ENCODE measurements at places on chromosomes 12 and 14.

GRCh38 chr12:24591079-24591626, 357.7 kb downstream of the BCAT1 start:
- no peak for DNase-seq

DNA sequence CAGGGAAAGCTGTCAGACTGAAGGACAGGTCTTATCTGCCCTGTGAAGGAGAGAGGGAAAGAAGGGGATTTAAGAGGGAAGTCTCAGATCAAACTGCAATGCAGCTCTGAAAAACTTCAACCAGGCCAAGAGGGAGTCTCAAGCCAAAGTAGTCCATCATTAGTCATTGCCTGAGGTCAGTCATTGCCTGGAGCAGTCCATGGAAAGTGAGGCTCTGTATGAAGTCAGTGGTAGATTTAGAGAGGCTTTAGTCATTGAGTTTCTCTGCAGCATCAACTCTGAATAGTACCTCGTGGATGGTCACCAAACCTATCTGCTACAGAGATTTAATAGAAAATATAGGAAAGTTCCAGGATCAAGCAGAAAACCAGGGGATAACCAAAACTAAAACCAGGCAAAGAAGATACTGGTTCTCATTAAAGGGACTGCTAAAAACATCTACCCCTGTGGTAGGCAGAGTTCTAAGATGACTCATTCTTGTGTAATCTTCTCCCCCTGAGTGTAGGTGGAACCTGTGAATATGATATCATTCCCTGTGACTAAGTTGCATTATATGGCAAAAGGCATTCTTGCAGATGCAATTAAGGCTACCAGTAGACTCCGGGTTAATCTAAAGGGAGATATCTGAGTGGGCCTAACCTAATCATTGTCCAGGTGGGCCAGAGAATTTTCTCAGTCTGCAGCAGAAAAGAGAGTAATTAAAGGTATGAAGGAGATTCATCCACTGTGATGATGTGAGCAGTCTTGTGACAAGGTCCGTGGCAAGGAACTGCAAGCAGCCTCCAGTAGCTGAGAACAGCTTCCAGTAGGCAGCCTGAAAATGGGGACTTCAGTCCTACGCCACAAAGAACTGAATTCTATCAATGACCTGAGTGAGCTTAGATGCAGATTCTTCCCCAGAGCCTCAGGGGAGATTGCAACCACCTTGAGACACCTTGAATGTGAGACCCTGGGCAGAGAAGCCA, 123.1 kb downstream of the GALC start:
- DNase-seq = no peak

- DNase-seq = no peak
These were observed 6.3 kb upstream of the NPAS3 start for GRCh38 chr14:32932302-32932913.

GRCh38 chr12:64810831-64811230, 13.6 kb upstream of the TBC1D30 start:
- no peak for DNase-seq

- DNase-seq = peak; percentile 1
These were observed 7.5 kb upstream of the AQP2 start for GRCh38 chr12:49942921-49943624.

GRCh38 chr12:26044007-26044394, 80.8 kb downstream of the BHLHE41 start:
- DNase-seq = no peak

- DNase-seq = no peak
These were observed 96.4 kb downstream of the EFCAB11 start for GRCh38 chr14:89858089-89858488.

GRCh38 chr12:64696080-64696741, 63.0 kb downstream of the GNS start:
- no peak for DNase-seq

DNA sequence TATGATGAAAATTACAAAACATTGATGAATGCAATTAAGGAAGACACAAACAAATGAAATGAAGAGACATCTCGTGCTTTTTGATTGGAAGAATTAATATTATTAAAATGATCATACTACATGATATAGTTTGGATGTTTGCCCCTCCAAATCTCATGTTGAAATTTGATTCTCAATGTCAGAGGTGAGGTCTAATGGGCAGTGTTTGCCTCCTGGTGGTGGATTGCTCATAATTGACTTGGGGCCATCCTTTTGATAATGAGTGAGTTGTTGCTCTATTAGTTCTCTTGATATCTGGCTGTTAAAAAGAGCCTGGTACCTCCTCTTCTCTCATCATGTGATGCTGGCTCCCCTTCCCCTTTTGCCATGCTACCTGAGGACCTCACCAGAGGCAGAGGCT, 56.7 kb downstream of the CD163L1 start:
- no peak for DNase-seq

DNA sequence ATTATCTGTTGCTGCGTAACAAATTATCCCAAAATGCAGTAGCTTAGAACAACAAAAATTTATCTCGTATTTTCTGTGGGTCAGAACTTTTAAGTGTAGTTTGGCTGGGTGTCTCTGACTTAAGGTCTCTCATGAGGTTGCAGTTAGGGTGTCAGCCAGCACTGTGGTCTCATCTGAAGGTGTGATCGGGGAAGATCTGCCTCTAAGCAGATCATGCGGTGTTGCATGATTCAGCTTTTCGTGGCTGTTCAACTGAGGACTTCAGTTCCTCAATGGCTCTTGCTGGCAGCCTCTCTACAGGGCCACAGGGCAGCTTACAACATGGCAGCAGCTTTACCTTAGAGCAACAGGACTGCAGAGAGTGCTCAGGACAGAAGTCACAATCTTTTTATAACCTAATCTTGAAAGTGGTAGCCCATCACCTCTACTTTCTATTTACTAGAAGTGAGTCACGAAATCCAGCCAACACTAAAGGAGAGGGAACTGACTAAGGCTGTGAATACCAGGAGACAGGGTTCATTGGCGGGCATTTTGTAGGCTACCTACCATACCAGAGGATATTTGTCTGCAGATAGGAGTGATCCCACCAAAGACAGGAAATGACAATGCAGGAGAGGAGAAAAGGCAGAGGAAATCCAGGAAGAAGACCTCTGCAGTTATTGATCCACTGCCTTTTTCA, 1.8 kb upstream of the TMPRSS12 start:
- no peak for DNase-seq

DNA sequence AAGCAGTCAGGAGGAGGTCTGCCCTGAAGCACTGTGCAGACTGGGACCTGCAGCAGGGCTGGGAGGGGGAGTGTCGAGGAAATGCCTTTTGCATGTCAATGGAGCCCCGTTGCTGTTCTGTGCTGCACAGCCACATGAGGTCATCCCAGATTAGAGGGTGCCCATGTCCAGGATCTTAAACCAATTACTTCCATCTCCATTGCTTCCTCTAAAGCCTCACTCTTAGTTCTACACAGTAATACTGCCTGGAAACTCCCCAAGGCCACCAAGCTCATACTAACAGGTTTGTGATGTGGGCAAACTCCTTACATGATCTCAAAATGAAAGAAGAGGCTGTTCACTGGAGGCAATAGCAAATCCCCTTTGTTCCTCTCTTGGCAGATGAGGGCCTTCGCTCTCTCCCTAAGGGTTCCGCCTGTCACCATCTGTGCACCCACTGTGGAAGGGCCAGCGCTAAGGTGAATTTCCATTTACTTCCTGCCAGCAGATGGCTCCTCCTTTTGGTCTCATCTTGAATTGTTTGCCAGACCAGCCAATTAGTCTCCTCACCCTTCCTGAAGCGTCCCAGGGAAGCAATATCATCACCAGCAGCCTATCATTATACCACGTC, 35.4 kb upstream of the LTA4H start:
- no peak for DNase-seq

DNA sequence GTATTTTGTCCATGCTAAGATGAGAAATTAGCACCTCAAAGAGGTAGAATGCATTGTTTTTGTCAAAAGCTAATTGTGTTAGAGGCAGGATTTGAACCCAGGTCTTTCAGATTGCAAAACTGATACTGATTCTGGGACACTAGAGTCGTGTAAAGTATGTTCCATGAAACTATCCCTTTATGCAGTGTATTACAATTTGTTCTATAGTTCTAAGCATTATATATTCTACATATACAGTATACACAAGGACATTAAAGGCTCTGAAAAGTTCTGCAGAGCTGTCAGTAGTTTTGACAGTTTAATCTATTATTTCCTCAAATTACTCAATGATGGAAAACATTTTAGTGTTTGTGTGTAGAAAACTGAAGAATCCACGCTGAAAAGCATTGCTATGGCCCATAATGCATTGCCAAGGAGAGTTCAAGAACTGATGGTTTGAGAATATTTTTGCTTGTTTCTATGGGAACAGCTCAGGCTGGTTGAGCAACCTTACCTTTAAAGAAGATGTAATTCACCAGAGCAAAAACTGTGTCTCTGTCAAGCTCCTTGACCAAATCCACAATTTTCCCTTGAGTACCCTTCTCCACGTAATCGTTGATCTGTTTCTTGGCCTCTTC, 6.2 kb downstream of the SERPINA1 start:
- DNase-seq = no peak

DNA sequence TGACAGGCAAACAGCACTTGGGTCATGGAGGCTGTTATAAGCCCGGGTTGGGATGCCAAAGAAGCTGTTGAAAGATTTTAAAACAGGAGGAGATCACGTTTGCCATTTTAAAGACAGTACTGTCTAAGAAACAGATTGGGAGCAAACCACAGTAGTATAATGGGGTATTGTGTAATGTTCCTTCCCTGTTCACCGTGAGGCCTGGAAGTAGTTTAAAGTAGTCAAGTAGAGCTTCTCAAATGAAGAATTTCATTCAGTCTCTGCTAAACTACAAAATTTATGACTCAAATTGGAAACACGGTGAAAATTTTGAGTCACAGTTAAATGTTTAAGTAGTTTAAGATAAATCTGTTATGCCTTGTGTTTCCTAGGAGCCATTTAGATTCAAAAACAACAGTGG, 35.8 kb downstream of the ATP2A2 start:
- DNase-seq = no peak

- no peak for DNase-seq
These were observed 141.3 kb upstream of the HIF1A start for GRCh38 chr14:61553730-61554641.

GRCh38 chr12:38921025-38921677, 15.8 kb upstream of the CPNE8 start:
- DNase-seq = peak; percentile 42

- DNase-seq = no peak
These were observed 18.6 kb downstream of the GSC start for GRCh38 chr14:94751321-94751720.

GRCh38 chr12:75564852-75565251, 53.4 kb upstream of the KRR1 start:
- no peak for DNase-seq

- no peak for DNase-seq
These were observed 61.7 kb downstream of the PPP1R12A start for GRCh38 chr12:79873201-79873600.

DNA sequence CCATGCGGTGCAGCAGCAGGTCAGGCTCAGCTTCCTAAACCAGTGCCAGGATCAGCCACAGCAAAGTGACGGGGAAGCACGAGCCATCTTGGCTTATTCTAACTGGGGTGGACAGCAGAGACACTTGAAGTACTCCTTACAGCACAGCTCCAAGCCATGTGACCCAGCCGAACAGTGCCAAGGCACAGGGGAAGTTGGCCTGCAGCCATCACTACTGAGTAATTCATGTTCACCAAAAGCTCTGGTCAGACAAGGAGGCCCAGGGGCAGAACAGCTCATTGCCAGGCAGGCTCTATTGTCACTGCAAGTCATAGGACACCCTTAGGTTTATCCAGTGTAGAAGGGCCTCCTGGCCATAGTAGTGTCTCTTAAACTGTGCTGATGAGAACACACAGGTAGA, 23.4 kb upstream of the SLC35F4 start:
- no peak for DNase-seq

DNA sequence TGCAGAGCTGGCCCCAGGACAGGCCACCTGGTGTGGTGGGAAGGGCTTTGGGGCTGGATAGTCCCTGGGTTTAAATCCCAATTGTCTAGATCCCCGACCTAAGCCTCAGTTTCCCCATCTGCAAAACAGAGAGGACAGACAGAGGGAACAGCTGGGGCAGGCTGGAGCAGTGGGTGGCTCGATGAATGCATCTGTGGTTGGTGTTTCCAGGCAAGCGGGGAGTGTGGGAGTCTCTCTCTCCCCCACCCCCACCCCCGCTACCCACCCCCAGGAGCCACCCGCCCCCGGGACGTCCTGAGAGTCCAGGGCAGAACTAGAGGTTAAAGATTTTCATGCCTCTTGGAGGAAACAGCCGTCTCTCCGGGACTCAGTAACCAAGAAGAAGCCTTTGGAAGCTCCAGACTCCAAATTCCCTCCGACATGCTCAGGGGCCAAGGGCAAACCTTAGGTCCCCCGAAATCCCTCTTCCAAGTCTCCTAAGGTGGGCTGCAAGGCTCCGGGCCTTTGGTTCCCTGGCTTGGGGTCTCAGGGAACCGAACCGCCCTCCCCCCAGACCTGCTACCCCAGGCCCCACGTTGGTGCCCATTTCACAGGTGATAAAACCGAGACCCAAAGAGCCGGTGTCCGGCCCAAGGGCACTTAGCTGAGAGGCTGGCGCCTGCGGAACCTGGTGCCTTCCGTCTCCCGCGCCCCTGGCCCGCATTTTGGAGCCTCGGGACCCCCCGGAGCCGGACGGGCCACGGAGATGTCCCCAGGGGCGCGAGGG, 474 bp downstream of the TRPV4 start:
- DNase-seq = no peak

- no peak for DNase-seq
These were observed 52.4 kb upstream of the MON2 start for GRCh38 chr12:62414180-62414579.

DNA sequence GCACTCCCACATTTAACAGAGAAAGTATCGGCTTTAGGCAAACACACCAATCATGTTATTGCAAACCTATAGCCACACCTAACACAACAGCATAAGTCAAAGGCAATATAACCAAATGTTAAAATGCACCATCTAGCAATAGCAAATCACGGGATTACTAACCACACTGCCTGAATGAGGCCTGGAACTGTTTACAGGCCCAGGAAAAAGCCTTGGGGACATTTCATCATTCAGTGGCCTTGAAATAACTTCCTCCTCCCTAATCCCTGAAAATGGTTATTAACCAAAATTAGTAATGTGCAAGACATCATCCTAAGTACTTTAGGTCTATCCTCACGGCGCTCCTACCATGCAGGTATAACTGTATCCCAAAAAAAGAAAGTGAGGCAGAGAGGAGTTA, 2.3 kb downstream of the GALC start:
- no peak for DNase-seq

DNA sequence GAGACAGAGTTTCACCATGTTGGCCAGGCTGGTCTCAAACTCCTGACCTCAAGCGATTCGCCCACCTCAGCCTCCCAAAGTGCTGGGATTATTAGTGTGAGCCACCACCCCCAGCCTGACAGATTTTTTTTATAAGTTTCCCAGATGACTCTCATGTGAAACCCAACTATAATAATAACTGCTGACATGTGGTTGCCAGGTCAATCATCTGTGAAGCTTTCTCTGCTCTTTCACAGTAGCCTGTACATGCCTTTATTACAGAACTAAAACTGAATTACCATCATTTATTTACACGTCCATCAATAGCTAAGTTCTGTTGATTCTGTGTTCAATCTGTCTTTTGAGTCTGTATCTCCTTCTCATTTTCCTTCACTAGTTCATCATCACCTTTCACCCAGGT, 218.5 kb downstream of the RPS29 start:
- DNase-seq = no peak

- no peak for DNase-seq
These were observed 160.3 kb upstream of the BMP4 start for GRCh38 chr14:54116972-54117371.

Data from CD4-positive, alpha-beta T cell treated with Interleukin-4 for 4 hours (primary cell).